NCI-H446 treated with DMSO at 0.1 percent for 48 hours (cell line): ENCODE measurements at places on chromosomes 5 and 9.
A peak's percentile ranks its signal among the peaks of the same experiment; 100 is the strongest.

DNA sequence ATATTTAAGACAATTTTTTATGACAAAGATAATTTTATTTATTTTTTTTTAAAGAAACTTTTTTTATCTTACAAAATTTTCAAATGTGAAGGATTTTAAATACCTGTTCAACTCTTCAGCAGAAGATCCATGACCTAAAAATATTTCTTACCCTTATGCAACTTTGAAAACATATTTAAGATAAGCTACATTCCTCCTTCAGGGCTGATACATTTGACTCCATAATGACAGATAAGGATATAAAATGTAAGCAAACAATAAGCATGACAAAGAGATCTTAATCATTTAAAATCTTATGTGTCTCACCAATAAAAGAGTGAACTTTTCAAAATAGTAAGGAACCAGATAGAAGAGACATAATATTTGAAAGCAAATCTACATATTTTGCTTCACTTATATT lies 1138.2 kb upstream of the CDH18 start:
- no peak for DNase-seq

DNA sequence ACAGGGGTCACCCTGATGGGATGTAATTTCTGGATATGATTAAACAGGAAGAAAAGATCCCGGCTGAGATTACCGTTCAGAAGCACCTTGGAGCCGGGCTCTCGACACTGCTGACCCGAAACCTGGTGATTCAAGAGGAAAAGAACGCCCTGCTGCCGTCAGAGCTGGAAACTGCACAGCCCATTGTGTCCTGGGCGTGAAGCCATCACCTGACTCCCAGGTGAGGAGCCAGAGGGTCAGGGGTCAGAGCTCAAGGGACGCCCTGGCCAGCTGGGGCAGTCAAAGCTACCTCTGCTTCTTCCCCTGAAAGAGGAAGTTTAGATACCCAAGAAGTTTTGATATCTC lies 17.8 kb upstream of the SLC12A7 start:
- no peak for DNase-seq

GRCh38 chr5:60495644-60496520 lies 204.1 kb downstream of the DEPDC1B start:
- DNase-seq, result peak; percentile 90

DNA sequence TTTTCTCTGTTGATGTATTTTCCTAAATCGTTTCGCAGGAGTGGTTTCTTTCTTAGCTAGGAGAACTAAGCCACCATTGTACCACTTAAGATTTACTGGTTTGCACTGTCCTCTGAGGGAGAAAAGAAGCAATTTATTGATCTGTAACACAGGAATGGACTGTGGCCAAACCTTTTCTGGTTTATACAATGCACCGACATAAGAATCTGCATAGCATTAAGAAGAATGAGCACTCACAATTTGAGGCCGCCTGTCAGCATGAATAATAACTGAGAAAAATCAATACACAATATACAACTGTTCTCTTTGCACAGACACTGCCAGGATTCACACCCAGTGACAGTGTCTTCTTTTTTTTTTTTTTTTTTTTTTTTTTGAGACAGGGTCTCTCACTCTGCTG lies 168.6 kb upstream of the DMRT1 start:
- no peak for DNase-seq

- DNase-seq, result no peak
Measured at GRCh38 chr9:35842795-35843194, 13.8 kb downstream of the TMEM8B start.

- no peak for DNase-seq
Measured at GRCh38 chr9:112310826-112311225, 22.6 kb downstream of the PTBP3 start.

GRCh38 chr5:28914297-28914696 lies 1875.9 kb upstream of the CDH9 start:
- DNase-seq, result no peak

- DNase-seq, result no peak
Measured at GRCh38 chr5:140565024-140565779, 574 bp downstream of the SLC35A4 start.

GRCh38 chr5:124746916-124747790 lies 714 bp upstream of the ZNF608 start:
- peak; percentile 95 for DNase-seq

DNA sequence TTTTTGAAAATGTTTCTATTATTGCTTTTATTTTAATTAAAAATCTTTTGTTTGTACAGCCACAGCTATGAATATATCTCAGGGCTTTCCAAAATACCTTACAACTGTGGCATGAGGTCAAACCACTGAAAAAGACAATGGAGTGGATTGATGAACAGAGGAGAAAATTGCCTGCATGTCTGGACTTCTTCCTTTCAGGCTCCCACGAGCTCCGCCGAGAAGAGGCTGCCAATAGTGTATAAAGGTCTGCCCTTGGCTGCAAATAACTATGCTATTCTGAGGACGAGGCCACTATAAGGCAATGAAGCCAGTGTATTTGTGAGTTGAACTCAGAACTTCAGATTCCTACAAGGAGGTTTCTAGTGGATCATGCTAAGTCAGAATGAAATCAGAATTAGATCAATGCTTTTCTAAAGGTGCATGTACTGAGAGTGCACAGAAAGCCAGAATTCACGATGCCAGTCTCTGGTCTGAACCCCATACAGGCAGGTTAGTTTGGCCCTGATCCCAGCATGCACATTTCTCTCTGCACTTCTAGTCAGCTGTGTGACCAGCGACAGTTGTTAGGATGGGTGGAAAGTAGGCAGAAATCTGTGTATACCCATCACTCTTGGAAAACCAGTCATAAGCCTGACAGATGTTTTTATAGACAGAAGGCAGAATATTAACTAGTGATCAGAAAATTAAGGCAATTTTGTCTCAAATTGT lies 42.7 kb upstream of the PLPP1 start:
- DNase-seq, result peak; percentile 24

DNA sequence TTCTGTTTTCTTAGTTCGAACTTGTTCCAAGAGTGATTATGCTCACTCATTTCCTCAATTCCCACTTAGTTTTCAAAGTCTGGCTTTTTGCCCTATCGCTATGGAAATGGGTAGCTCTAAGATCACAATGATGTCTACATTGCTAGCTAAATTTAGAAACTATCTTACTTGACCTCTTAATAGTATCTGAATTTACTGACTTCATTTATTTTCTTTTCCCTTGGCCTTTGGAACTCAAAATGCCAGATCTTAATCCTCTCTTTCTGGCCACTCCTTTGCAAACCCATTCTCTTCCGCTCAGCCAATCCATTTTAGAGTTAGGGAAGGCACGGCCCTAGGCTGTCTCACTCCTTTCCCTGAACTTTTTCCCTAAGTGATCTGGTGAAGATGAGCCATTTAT lies 137.0 kb downstream of the FER start:
- DNase-seq, result peak; percentile 20

GRCh38 chr5:140642718-140643117 lies 3.5 kb downstream of the TMCO6 start:
- no peak for DNase-seq

DNA sequence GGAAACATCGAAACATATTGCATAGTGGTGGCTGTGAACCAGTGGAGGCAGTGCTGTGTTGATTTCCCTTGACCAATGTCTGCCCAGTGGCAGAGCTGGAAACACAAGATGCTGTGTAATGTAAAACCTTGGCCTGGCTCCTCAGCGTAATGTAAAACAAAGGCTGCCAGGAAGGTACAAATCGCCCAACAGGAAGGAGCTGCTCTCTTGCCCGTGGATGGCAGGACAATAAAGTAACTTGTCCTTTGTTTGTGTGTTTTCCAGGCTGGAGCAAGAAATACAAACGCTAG lies 143.4 kb downstream of the PALM2AKAP2 start:
- no peak for DNase-seq

DNA sequence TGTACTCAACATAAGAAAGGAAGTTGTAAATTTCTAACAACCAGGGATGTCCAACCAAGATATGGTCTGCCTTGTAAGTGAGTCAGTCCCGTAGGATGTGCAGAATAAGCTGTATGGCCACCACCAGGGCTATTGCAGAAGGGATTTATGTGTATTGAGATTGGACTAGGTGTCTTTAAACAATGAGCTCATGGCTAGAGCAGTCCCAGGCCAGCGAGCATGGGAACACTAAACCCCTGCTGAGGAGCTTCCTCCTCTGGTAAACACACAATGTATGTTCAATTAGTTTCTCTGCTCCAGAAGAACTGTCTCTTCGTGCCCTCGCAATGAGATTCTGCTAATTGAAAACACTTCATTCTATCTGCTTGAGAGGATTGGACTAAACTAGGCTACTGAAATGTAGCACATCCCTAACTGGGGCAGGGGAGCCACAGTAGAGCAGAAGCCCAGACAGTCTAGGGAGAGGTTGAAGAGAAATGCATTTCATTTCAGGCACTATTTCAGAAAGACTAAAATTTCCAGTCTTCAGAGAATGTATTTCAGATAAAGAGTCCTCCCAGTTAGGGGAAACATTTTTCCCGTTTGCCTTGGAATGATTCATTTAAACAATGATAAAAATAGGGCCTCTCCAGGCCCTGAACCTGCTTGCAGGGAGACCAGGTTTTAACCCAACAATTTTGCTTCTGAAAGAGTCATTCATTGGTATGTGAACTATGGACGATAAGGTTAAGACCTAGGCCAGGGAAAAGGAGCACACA lies 154.7 kb downstream of the FAM114A2 start:
- no peak for DNase-seq

DNA sequence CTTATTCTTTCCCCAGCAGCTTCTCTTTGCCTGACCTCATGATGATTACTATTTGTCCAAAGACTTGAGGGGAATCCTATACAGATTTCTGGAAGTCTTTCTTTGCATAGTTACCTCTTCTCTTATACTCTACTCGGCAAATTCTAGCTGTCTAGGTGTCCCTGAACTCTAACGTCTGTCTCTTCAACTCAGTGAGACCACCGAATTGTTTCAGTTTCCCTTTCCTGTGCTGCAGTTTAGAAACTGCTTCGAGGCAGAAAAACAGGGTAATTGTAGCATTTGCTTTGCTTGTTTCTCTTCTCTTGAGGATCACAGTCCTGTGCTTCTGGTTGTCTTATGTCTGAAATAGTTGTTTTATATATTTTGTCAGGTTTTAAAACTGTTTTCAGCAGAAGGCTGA lies 14.8 kb downstream of the LVRN start:
- no peak for DNase-seq

- DNase-seq, result no peak
Measured at GRCh38 chr9:130957451-130958203, 18.6 kb upstream of the FIBCD1 start.

DNA sequence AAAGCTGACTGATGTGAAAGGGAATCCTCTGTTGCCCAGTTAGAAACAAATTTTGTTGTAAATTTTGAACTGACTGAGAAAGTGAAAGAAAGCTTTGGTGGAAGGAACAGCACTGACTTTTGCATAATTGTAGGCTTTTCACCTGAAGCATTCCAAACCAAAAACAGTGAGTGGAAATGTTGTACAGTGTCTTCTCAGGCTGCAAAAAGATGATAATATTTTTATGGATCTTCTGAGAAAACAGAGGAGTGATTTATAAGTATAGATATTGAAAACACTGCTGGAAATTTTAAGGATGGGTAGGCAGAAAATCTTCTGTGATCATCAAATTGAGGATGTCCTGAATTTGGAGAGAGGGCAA lies 40.0 kb downstream of the LURAP1L start:
- no peak for DNase-seq

DNA sequence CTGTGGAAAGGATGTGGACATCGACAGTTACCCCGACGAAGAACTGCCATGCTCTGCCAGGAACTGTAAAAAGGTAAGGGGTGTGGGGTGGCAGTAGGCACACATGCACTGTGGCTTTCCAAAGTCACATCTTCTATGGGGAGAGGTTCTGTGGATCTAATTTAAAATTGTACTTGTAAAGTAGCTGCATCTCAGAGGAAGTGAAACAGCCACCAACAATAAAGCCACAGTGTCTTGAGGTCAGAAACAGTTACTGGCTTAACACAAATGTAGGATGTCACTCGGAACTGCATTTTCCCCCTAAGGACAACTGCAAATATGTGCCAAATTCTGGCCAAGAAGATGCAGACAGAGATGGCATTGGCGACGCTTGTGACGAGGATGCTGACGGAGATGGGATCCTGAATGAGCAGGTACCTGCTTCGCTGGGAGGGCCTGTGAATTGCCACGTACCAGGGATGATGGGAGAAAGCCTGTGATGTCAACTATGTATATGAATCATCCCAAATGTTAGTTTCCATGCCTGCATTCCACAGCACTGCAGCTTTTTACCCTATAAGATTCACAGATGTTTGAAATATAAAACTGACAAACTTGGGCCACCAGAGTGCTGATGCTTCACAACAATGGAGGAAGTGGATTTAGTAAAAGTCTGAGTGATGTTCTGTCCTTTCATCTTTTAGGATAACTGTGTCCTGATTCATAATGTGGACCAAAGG lies 35.3 kb downstream of the THBS4 start:
- DNase-seq, result no peak

GRCh38 chr9:74783408-74783807 lies 104.3 kb downstream of the TRPM6 start:
- no peak for DNase-seq

GRCh38 chr9:76567086-76567485 lies 108.1 kb downstream of the GCNT1 start:
- DNase-seq, result no peak

DNA sequence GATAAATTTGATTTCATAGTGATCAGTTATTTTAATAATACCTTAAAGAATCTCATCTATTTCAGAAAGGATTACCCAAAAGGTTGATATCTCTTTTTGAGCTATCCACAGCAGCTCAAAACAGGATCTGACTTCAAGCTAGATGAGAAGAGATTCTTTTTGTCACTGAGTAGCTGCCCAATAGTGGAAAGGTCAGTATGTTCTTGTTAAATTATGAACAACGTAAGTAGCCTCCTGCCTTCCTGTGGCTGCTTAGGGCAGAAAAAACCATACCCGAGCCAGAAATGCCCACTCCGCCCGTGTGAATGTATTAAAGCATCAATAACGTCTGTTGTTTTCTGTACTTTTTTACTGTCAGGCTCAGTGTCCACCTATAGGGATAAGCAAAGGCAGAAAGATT lies 51.3 kb upstream of the PRUNE2 start:
- DNase-seq, result no peak

- no peak for DNase-seq
Measured at GRCh38 chr9:94581728-94582127, 11.9 kb downstream of the FBP2 start.

DNA sequence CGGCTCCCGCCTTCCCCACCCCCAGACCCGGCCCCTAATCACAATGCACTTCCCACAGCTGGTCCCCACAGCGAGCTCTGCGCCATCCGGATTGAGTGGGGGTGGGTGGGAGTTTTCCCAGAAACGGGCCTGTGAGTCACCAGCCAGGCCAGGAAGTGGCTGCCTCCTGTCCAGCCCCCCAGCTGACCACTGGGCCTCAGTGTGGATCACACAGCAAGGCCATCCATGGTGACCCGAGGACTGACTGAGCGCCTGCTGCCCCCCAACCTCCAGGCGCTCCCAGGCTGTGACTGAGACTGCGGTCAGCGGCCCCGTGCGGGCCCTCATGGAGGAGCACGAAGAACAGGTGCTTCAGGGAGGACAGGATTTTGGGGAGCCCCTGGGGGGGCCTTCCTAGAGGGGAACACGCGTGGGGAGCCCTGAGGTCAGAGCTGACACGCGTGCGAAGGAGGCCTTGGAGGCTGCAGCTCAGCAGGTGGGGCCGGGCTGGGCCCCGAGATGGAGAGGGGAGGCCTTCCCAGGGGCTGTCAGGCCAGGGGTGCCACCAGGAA lies 48.3 kb upstream of the EGFL7 start:
- no peak for DNase-seq

GRCh38 chr5:96881511-96882115 lies 5.3 kb downstream of the ERAP2 start:
- no peak for DNase-seq

GRCh38 chr5:152376886-152377285 lies 28.2 kb downstream of the NMUR2 start:
- DNase-seq, result no peak
